ENCODE measurements at places on chromosomes 6 and 20. TPM values are rescaled to one million over a fixed set of nuclear protein-coding genes. Genes with fewer than 3 reads are reported as not detected.

The PTGIS gene
- 288 TPM for total RNA-seq

The PDYN gene
- total RNA-seq, result not detected

The RCAN2 gene
- 83.4 TPM for total RNA-seq

- no peaks in the 10 kb centered on the region for H3K4me1 ChIP-seq
- no peak for DNase-seq
- H3K4me3 ChIP-seq, result no peak overlapping the region
- no peak overlapping the region for H3K27ac ChIP-seq
- no peaks in the 10 kb centered on the region for H3K27me3 ChIP-seq
Measured at GRCh38 chr20:62659488-62660239, 17.4 kb downstream of the SLCO4A1 start.

GRCh38 chr20:21053002-21053762 lies 53.0 kb downstream of the LINC00237 start:
- no peaks in the 10 kb centered on the region for H3K4me1 ChIP-seq
- DNase-seq, result no peak
- no peak overlapping the region for H3K27ac ChIP-seq
- no peaks in the 10 kb centered on the region for H3K36me3 ChIP-seq
- no peak overlapping the region for H3K4me3 ChIP-seq
- no peaks in the 10 kb centered on the region for H3K27me3 ChIP-seq

DNA sequence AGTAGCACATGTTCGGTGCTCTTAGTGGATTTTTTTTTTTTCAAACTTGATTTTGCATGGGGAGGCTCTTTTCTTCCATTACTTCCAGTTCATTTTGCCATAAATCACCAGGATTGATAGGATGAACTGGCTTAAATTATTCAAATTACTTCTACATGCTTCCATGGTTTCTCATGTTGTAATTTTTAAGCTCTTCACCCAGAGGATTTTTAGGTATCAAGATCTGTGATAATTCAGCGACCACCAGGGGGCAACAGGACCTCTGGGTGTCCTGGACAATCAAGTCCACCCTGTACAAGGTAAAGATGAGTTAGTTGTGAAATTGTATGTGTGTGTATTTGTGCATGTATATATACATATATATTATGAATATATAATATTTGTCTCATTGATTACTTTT lies 4.2 kb upstream of the EPHA7 start:
- H3K4me3 ChIP-seq, result no peak overlapping the region
- no peak overlapping the region for H3K27ac ChIP-seq
- DNase-seq, result no peak
- no peaks in the 10 kb centered on the region for H3K36me3 ChIP-seq

- H3K36me3 ChIP-seq, result no peaks in the 10 kb centered on the region
- no peak overlapping the region for H3K27ac ChIP-seq
- H3K4me1 ChIP-seq, result no peaks in the 10 kb centered on the region
- no peak overlapping the region for H3K4me3 ChIP-seq
Measured at GRCh38 chr6:17061097-17061496, 40.8 kb upstream of the STMND1 start.

DNA sequence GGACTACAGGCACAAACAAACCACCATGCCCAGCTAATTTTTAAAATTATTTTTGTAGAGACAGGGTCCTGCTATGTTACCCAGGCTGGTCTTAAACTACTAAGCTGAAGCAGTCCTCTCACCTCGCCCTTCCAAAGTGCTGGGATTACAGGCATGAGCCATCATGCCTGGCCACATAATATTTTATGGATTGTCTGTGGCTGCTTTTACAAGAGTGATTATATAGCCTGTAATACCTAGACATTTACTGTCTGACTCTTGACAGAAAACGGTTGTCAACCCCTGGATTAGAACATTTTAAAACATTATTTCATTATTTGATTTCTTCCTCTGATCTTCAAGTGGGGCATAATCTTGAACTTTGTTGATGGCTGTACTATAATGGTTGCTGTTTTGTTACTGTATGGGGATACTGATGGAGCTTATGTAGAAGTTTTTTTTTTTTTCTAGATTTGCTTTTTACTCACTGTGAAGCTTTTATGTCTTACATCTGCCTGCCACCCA lies 14.3 kb downstream of the PARD6B start:
- DNase-seq, result no peak
- H3K4me3 ChIP-seq, result no peak overlapping the region
- H3K36me3 ChIP-seq, result no peaks in the 10 kb centered on the region
- peaks cover 5% of the 10 kb centered on the region for H3K4me1 ChIP-seq
- H3K27me3 ChIP-seq, result no peaks in the 10 kb centered on the region
- peak overlapping the region; percentile 2 for H3K27ac ChIP-seq

DNA sequence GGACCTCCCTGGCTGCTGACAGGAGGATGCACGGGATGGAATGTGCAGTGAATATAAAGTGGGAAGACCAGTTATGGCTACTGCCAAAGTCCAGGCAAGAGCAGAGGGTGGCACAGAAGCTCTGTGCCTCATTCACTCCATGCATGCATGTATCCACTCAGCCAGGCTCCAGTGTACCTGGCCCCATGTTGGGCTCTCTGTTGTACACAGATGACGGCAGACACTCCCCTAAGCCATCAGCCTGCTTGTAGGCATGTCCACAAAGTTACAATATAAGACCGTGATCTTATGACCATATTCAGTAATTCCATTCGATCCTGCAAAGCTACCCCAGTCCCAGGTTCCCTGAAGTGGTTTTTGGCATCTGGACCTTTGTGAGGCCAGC lies 116.8 kb downstream of the PREX1 start:
- H3K4me1 ChIP-seq, result peaks cover 46% of the 10 kb centered on the region
- H3K27me3 ChIP-seq, result no peaks in the 10 kb centered on the region
- no peak overlapping the region for H3K27ac ChIP-seq

- peaks cover 9% of the 10 kb centered on the region for H3K4me1 ChIP-seq
- peak overlapping the region; percentile 3 for H3K27ac ChIP-seq
- DNase-seq, result no peak
- peak overlapping the region; percentile 41 for H3K4me3 ChIP-seq
Measured at GRCh38 chr6:163260111-163260895, 154.2 kb upstream of the QKI start.

GRCh38 chr6:33344701-33345697 lies 27.5 kb upstream of the ZBTB22 start:
- H3K4me1 ChIP-seq, result no peaks in the 10 kb centered on the region
- no peaks in the 10 kb centered on the region for H3K36me3 ChIP-seq
- DNase-seq, result no peak
- H3K4me3 ChIP-seq, result peak overlapping the region; percentile 21
- H3K27me3 ChIP-seq, result no peaks in the 10 kb centered on the region

DNA sequence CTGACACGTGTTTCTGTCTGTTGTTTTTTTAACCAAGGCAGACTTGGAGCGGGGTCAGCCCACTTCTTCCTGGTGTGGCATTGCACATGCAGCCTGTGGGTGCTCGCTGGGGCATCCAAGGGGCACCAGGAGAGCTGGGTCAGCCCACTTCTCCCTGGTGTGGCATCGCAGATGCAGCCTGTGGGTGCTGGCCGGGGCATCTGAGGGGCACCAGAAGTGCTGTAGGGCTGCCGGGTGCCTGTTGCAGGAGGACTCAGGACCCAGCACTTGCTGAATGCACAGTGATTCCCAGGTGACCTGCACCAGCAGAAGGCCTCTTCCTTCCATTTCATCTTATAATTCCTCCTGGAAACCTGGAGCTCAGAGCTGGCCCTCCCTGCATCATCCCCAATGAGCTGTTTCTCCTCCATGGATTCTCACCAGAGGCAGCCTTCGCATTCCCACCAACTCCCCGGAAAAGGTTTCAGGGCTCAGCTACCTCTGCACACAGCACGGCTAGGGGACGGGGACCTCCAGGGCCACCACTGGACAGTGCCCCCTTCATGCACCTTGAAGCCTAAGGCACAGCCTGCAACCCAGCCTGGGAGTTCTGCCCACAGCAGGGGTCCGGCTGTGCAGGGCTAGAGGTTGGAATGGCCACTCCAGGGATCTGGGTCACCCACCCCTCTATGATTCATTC lies 218.8 kb downstream of the TAF4 start:
- no peak overlapping the region for H3K27ac ChIP-seq
- H3K4me3 ChIP-seq, result no peak overlapping the region
- no peaks in the 10 kb centered on the region for H3K27me3 ChIP-seq
- H3K36me3 ChIP-seq, result no peaks in the 10 kb centered on the region

DNA sequence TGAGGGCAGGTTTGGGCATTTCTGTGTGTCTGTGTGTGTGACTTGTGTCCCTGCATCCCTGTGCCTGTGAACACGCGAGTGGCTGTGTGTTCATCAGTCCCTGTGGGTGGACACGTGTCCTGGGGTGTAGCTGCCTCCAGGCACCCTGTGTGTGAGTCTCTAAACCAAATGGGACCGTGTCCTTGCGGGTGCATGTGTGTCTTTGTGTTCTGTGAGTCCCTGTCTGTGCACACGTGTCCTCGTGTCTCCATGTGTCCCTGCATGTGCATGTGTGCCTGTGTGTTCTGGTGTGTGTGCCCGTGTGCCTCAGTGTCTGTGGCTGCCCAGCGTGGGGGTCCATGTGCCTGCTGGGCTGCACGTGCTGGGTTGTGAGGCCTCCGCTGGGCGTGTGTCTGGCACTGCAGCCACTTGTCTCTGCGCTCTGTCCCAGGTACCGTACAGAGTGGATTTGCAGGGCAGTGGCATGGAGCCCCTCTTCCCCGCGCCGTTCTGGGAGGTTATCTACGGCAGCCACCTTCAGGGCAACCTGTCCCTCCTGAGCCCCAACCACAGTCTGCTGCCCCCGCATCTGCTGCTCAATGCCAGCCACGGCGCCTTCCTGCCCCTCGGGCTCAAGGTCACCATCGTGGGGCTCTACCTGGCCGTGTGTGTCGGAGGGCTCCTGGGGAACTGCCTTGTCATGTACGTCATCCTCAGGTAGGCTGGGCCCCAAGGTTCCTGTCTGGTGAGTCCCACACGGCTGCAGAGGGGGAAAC lies 8.2 kb upstream of the LKAAEAR1 start:
- no peaks in the 10 kb centered on the region for H3K36me3 ChIP-seq
- H3K4me1 ChIP-seq, result no peaks in the 10 kb centered on the region
- H3K27me3 ChIP-seq, result no peaks in the 10 kb centered on the region
- DNase-seq, result no peak
- no peak overlapping the region for H3K4me3 ChIP-seq
- H3K27ac ChIP-seq, result no peak overlapping the region

DNA sequence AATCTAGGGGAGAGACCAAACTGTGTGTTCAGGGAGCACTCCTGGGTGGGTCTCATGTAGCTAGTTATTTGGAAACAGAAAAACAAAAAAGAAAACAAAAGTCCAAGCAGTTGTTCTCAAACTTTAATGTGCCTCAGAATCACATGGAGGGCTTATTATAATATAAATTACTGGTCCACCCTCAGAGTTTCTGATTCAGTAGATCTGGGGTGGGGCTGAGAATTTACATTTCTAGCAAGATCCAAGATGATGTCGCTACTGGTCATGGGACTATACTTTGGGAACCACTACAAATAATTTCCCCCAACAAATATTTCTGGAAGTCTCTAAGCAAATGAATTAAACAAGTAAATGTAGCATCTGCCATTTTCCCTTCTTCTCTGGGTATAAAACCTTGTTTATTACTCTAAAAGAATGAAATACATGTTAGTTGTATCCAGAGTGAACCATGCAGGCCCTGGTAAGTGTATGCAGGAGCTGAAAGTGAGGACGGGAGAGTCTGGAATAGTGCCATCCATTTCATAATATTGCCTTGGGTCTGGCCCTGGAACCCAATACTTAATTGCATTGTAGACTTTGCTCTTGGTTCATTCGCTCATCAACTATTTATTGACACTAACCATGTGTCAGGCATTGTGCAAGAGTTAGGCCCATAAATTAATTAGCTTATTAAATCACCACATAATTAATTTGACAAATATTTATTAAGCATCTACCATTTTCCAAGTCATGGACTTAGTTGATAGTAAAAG lies 490.8 kb downstream of the EPM2A start:
- no peaks in the 10 kb centered on the region for H3K4me1 ChIP-seq
- no peak overlapping the region for H3K27ac ChIP-seq
- no peak overlapping the region for H3K4me3 ChIP-seq
- DNase-seq, result no peak
- no peaks in the 10 kb centered on the region for H3K27me3 ChIP-seq
- no peaks in the 10 kb centered on the region for H3K36me3 ChIP-seq

DNA sequence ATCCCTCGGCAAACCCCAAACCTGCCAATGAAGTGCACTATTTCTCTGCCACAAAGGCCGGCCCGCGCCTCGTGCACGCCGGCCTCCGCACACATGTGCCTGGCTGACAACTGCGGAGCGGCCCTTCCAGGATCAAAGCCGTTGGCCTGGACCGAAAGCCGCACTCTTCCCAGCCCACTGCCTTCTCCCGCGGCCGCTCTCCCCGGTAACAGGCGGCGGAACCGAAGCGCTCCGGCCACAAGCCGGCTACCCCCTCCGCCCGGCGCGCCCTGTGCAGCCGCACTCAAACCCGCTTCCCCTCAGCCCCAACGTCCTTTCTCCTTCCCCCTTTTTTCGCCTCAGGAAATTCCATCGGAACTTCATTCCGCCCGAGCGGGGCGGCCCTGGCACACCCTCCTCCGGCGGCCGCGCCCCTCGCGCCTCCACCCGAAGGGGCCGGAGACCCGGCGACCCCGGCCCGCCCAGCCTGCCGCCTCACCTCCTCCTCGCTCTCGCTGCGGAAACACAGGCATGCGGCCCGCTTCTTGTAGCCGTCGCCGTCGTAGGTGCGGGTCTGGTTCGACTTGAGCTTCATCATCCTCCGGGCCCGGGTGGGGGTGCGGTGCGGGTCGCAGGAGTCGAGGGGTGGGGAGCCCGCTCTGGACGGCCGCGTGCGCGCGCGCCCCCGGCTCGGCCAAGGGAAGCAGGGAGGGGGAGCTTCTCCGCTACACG lies 528 bp downstream of the NUDT3 start:
- H3K27ac ChIP-seq, result peak overlapping the region; percentile 90
- H3K4me1 ChIP-seq, result no peaks in the 10 kb centered on the region
- DNase-seq, result peak; percentile 66
- H3K27me3 ChIP-seq, result no peaks in the 10 kb centered on the region

DNA sequence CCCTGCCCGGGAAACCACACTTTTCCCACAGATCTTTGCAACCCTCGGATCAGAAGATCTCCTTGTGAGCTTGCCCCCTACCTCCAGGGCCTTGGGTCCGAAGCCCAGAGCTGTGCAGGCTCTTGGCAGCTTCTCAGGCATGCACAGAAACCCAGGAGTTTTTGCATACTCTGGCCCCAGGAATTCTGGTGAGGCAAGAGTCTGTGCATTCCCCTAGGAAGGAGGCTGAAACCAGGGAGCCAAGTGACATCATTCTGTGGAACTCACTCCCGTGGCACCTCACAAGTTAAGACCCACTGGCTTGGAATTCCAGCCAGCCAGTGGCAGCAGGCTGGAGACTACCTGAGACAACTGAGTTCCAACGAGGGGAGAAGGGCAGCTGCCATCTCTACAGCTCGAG lies 100.1 kb downstream of the TNFRSF21 start:
- H3K36me3 ChIP-seq, result no peaks in the 10 kb centered on the region
- H3K27ac ChIP-seq, result no peak overlapping the region
- H3K27me3 ChIP-seq, result no peaks in the 10 kb centered on the region
- DNase-seq, result no peak
- no peak overlapping the region for H3K4me3 ChIP-seq
- no peaks in the 10 kb centered on the region for H3K4me1 ChIP-seq

DNA sequence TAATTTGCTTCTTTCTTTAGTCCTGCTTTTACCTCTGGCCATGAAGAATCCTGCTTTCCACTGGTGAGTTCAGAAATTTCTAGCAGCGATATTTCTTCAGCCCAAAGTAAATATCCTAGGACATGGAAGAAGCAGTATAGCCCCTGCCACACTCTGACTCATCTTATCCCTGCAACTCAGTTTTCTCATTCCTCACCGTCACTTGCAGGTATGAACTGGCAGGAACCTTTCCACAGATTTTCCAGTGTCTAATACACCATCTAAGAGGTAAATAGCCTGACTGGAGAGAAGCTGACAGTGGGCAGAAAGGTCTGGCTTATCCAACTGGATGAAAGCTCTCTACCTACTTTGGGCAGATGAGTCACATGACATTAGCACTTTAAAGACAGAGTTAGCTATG lies 816.7 kb upstream of the FLRT3 start:
- no peaks in the 10 kb centered on the region for H3K36me3 ChIP-seq
- no peak overlapping the region for H3K4me3 ChIP-seq
- no peak for DNase-seq
- H3K4me1 ChIP-seq, result no peaks in the 10 kb centered on the region
- no peak overlapping the region for H3K27ac ChIP-seq
